Stimulated activated memory B cell treated with anti-CD40 and anti-IgM and Interleukin-4, amounts not matched to agents 10 μg/mL and 1 μg/mL and 100 μg/mL, for 72 hours (primary cell): ENCODE measurements at places on chromosomes 2 and 18.
A peak's percentile ranks its signal among the peaks of the same experiment; 100 is the strongest.

DNA sequence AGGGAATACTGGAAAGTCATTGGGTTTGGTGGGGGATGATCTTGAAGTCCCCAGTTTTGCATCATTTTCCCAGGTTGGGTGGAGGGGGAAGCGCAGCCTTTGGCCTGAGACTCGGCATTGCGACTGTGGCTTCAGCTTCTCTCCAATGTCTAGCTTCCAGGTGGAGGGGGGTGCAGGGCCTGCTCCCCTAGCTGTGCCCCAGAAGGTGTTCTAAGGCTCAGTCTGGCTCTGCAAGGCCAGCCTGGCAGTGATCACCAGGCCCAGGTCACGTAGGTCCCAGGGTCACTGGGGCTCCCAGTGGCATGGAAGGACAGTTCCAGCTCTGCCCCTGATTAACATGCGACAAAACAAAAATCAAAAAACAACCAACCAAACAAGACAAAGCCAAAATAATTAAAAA lies 56.9 kb upstream of the HAAO start:
- ATAC-seq = no peak

DNA sequence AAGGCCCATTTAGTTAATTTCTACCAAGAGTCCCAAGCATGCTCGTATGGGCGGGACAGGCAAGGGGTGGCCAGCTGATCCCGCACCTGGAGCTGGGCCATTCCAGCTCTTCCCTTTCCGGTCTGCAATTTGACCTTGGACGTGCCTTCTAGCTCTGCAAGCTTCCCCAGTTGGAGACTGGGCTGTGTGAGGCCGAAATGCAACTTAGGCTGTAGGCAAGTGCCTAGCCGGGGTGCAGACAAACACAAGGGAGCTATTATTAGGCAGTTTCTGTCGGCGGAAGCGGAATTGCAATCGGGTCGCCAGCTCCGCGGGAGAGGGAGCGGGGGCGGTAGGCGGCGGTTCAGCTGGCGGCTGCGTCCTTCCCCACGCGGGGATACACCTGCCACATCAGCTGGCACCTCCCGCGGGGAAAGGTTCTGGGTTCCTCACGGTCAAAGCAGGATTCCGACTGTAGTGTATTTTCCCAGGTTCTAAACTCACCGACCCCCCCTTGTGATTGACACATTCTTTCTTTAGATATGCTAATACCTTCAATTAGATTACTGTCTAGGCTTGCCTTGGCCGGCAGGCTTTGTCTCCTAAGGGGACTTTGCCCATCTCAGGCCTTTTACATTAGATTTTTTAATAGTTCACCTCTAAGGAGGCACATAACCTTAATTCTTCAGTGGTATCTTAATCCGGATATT lies 17.1 kb upstream of the ZNF532 start:
- ATAC-seq = peak; percentile 48

DNA sequence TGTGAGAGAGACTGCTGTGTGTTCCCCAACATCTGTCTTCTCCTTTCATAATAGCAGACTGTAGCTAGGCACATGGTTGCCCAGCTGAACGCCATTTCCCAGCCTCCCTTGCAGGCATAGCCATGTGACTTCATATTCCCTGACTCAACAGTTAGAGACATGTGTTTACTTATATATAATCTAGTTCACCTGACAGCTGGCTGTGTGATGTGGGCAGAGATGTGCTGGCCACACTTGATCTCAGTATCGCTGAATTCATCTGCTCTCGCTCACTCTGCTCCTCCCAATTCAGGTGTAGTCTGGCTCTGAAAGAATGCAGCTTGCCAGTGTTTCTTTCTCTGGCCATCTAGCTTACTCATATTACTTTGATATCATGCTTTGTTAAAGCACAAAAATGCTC lies 52.3 kb upstream of the SEC11C start:
- ATAC-seq = no peak

DNA sequence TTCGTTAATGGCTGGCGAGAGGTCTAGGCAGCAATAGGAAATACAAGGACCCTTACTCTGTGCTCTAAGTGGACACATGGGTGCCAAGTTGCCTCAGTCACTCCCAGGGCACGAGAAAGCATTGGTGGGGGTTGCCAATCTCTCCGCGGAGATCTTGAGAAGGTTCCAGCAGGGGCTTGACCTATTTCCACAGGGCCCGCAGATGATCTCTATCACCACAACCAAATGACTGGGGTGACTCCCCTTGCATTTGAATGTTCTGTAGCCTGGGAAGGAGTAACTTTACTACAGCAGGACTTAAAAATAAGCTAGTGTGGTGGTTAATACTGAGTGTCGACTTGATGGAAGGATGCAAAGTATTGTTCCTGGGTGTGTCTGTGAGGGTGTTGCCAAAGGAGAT lies 8.1 kb downstream of the CDC42EP3 start:
- no peak for ATAC-seq

DNA sequence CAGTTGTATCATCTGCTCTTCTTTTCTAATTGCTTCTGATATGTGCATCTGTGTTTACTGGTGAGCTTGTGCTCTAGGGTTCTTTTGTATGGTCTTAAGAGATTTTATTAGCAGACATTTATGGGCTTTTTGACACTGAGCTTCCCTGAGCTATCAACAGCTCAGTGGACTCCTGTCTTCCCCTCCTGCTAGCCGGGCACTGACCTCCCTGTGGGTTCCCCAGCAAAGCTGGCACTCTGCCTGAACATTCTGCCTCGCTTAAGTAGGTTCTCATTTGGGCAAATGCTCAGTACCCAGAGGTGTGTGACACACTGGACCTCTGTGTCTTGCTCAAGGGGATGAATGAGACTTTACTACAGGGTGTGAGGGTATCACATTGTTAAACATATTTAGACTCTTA lies 15.8 kb downstream of the TRAF3IP1 start:
- ATAC-seq = no peak

DNA sequence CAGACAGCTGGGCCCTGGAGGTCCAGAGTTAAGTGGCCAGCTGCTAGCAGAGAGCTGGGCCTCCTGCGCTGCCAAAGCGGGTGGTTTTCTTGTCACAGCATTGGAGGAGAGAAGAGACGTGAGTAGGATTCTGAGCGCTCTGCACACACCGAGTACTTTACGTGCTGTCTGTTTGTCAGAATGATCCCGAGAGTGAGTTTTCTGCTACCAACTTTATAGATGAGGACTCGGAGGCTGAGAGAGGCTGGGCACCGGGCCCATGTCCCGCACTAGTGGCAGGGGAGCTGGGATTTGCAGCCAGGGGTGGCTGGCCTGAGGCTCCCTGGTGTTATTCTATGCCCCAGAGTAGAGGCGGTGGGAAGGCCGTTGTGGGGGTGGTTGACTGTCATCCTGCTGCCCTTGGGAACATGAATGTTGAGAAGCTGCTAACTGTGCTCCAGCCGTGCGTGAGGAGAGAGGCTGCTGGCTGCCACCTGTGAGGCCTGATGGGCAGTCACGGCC lies 36.3 kb upstream of the MBP start:
- no peak for ATAC-seq

DNA sequence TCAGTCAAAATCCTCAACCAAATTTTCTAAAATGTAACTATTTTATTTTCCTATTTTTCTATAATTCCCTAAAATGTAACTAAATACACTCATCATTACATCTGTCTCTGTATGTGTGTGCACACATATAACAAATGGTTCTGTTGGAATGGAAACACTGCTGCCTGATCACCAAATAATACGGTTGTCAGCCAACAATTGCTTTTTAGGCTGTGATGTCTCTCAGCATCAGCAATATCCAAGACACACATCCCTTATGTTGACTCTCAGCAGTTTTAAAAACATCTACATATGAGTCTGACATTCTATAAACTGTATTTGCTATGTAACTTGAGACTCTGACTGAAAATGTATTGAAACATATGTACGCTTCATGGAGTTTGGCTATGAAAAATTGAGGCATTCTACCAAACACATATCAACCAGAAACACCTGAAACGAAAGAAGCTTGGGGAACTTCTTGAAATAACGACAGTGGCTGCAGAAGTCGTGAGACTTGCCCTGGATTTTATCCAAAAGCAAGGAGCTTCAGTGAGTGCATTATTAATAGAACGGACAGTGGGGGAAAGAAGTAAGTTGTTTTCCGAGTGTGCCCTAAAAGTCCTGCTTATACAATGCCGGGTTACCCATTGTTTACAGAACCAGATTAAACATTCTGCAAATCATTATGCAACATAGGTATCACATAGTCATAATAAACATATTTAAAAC lies 110.2 kb upstream of the ITGB6 start:
- ATAC-seq = no peak

DNA sequence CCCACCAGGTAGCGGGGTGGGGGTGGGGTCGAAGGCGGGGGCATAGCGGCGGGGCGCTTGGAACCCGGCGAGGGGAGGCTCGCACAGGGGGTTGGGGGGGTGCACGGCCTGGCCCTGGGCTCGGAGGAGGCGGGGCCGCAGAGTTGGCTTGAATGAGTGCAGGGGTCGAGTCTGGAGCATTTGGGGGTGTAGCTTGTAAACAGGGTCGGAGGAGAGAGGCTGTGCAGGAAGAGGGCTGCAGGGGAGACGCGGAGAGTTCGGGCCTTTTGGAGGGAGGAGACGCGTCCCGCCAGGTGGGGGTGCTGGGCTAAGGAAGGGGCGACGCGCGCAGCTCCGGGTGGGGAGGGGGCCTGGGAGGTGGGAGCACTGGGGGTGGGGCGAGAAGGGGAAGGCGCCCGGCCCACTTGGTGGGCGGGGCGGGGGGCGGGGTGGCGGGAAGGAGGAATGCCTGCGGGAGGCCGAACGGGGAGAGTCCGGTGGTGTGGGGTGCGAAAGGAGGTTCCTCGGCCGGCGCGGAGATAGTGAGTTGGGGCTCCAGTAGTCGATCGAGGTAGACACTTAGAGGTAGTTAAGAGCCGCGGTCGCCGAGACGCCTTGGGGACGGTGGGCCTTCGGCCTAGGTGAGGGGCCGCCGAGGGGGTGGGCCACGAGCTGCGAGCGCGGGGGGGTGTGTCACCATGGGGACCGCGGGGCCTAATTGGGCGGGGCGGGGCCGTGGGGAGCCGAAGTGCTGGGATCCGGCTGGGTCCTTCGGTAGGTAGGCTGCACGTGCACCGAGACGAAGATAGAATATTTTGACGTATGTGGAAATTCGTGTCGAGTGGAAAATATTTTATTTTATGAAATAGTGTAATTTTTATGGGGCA lies 774 bp downstream of the MSH6 start:
- peak; percentile 57 for ATAC-seq

GRCh38 chr2:26088038-26088643 lies 54.3 kb downstream of the RAB10 start:
- no peak for ATAC-seq

DNA sequence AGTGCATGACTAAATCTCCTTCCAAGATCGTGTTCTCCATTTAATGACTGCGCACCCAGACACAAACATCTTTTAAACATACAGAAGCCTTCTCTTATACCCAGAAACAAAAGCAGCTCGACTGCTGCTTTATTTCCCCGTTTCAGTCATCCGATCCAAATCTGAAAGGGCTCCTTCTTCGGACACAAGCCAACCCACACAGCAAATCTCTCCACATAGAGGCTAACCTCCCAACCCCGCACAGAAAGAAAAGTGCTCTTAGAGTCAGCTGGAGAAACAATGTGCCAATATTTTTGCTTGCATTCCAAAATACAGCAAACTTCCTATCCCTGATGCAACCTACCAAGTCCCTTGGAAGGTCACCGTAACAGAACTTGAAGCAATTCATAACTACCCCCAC lies 29.1 kb downstream of the GAREM1 start:
- no peak for ATAC-seq

GRCh38 chr2:226184540-226184939 lies 615.1 kb downstream of the IRS1 start:
- ATAC-seq = no peak

DNA sequence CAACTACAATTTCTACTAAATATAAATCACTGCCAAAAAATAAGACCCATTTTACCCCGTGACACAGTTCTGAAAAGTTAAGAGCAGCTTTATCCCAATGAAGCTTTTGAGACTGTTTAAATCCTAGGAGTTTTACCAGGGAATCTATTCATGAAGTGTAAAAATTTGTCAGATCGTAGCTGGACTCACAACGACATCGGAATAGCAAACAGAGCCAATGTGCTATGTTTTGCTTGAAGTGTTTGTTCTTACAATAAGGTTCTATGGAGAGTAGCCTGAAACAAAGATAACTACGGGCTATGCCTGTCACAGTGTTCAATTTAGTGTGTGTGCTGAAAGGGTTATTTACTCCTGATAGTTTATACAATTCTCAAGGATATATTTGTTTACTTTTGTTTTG lies 78.5 kb upstream of the L3MBTL4 start:
- no peak for ATAC-seq

GRCh38 chr18:48230467-48231113 lies 178.6 kb downstream of the ZBTB7C start:
- no peak for ATAC-seq

GRCh38 chr2:86225581-86225980 lies 26.3 kb downstream of the MRPL35 start:
- ATAC-seq = peak; percentile 83

- no peak for ATAC-seq
Measured at GRCh38 chr18:3060667-3061580, 48.0 kb upstream of the LPIN2 start.

- no peak for ATAC-seq
Measured at GRCh38 chr18:57447154-57447621, 12.0 kb downstream of the ONECUT2 start.

- ATAC-seq = no peak
Measured at GRCh38 chr2:100563407-100564247, 834 bp downstream of the PDCL3 start.

DNA sequence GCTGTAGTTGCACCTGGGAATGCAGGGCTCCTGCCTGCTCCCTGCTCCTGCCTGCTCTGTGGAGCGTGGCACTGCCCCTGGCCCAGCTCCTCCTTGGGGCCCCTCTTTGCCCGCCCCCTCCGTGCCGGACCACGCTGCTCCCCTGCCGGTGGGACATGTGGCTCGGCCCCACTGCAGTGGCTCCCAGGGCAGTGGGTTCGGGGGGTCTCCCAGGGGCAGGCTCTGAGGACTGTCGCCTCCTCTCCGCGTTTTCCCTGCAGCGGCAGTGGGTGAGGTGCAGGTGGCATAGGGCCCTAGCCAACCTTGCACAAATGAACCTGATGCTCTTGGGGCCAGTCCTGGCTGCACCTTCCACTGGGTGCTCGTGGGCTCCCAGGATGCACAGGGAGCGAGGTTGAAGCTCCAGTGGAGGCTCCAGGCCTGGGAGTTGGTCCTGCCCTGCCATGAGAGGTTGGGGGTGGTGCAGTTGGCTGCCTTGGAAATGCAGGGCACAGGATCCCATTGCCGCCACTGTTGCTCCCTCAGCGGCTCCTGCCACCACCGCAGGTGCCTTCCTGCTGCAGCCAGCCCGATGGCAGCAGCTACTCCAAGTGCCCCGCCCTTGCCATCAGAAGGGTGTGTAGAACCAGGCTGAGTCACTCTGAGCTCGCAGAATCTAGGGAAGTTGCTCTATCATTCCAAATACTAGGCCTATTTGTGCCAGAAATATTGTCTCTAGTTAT lies 313.1 kb upstream of the SYT4 start:
- peak; percentile 38 for ATAC-seq
